ENCODE measurements at places on chromosomes 6 and 20.

- no peak for DNase-seq
These were observed 180.1 kb downstream of the TSHZ2 start for GRCh38 chr20:53152228-53152627.

- no peak for DNase-seq
These were observed 130.3 kb downstream of the ZNF217 start for GRCh38 chr20:53463101-53463972.

- DNase-seq: no peak
These were observed 2.7 kb downstream of the FOXC1 start for GRCh38 chr6:1612299-1612973.

- no peak for DNase-seq
These were observed 611 bp upstream of the RAB22A start for GRCh38 chr20:58308680-58309527.

DNA sequence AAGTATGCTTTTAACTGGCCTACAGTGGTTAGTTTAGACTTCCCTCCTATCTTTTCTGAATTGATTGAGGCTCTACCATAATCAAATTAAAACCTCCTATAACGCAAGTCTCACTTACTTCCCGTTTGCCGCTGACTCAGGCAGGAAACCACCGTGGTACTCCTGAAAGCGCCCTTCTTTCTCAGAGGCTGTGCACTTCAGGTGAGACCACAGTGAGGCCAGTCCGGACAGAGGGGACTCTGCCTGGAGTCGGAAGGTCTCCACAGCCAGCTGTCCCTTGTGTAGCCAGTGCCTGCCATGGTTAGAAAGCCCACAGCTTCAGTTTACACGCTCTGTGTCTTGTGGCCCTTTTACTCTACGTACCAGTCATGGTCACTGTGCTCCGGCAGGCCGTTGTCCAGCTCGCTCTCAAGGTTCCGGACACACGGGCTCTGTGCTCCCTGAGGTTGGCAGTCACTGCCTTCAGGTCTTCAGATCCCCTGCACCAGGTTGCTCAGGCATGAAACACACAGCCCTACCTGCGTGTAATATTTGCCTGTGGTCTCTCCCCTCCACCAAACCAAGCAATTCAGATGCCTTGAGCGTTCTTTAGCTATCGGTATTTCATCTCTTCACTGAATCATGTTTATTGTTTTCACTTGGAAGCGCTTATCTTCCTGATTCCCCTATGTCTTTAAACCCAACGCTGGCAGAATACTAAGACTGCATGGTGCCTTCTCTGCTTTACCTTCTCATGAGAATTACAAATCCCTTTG is 178.8 kb downstream of the SMOC2 start:
- no peak for DNase-seq

DNA sequence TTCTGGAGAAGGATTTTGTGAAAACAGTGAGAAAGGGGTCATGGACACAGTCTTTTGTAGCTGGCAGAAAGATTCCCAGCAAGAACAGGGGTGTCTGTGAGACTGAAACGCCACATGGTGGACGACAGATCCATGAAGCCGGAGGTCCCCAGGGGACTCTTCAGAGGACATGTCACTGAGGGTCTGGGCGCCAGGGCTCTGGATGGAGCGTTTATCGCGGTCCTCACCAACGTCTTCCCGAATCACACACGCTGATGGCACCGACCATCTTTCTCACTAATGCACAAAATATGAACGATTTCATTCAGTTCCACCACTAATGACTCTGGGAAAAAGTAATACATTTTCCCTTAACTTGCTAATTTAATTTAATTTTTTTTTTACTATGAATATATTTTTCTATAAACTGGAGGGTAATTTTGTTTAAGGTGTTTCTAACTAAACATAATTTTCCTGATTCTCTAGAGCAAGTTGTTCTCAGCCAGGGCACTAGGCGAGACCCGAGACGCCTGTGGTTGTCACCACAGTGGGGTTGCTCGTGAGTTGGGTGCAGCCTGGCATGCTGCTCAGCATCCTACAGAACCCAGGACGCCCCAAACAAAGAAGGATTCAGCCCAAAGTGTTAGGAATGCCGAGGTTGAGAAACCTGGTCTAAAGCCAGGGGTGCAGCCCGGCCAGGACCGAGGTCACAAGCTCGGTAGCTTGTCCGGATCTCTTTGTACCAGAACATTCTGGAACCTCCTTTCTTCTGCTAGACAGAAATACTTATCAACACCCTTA is 306.2 kb downstream of the TAF4 start:
- no peak for DNase-seq
